ENCODE measurements at places on chromosomes 11 and 22.

- DNase-seq: no peak
These were observed 12.3 kb downstream of the LUZP2 start for GRCh38 chr11:24509114-24509513.

DNA sequence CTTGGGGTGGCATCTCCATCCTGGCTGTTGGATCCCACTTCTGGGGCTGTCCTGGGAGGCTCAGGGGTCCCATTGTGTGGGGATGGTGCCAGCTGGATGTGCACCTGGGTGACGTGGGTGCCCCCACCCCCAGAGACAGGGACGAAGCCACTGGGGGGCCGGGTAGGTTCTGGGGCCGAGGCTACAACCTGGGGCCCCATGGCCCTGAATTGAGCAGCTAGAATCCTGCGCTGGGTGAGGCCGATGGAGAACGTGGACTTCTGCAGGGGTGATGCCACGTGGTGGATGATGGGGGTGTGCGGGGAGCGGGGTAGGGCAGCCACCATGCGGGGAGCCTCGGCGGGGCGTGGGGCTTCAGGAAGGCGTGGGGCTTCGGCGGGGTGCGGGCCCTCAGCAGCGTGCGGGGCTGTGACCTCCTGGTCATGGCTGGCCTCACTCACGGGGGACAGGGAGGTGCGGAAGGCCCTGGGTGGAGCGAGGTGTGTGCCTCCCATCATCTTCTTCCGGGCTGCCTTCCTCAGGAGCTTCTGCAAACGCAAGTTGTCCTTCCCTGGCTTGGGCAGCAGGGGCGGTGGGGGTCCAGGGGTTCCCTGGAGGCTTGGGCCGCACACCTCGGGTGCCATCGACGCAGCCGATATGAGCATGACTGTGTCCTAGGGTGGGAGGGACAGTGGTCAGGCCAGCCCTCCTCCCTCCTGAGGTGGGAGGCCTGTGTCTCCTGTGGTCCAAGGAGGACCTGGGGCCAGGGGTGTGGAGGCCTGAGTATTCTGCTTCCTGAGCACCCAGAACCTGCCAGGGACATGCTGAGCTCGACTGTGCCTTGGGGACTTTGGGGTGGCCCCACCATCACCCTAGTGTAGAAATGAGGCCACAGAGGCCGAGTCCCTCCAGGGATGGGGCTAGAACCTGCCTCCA, 1.5 kb downstream of the PRR33 start:
- DNase-seq: no peak

- no peak for DNase-seq
These were observed 120.0 kb upstream of the BDNF start for GRCh38 chr11:27820249-27820648.

DNA sequence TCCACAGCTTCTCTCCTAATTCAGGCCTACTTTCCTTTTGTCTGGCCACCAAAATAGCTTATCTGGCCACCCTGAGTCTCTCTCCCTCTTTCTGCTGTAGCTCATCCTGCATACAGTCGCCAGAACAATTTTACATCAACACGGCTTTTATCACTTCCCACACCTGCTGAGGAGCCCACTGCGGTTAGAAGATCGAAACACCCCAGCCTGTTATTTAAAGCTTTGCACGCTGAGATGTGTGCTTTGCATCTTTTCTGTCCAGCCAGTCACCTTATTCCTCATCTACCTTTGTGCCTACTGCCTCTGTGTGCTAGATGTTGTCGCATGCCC, 96.0 kb downstream of the COMMD9 start:
- no peak for DNase-seq

DNA sequence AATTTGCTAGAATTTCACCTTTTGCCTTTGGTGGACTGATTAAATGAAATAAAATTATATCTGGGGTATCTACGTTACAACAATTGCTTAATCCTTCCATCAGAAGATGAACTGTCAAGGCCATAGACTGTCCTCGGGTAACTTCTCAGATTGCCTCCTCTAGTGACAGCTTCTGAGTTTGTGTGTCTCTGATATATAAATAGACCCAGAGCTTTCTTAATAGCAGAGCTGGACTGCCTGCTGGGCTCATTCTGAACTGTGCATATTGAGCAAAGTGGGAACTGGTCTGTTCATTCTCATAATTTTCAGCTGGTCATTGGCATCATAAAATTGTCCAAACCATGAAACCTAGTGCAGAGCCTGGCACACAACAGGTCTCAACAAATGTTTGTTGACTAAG, 99.1 kb upstream of the GRAMD1B start:
- DNase-seq: no peak

DNA sequence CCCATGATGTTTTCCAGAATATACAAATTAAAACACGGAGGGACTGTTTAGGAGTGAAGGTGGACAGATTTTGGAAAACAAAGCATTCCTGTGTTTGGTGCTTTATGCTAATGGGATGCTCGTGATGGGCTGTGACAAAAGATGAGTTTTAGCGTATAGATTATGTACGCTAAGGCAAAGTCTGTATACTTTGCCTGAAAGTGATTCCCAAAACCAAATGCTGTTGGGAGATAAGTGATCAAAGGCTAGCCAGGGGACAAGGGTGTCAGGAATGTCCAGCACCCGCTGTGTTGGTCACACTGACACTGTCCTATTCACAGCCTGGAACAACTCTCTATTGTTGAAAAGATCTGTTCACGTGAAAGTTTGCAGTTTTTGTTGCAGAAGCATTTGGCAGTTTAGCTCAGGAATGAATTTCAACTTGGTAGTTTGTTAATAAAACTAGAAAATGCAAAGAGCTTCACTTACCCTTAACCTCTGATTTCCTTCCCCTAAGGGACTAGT, 1.5 kb downstream of the JAM3 start:
- DNase-seq: no peak

- DNase-seq: no peak
These were observed 398.4 kb downstream of the CNTN5 start for GRCh38 chr11:99418927-99419720.

DNA sequence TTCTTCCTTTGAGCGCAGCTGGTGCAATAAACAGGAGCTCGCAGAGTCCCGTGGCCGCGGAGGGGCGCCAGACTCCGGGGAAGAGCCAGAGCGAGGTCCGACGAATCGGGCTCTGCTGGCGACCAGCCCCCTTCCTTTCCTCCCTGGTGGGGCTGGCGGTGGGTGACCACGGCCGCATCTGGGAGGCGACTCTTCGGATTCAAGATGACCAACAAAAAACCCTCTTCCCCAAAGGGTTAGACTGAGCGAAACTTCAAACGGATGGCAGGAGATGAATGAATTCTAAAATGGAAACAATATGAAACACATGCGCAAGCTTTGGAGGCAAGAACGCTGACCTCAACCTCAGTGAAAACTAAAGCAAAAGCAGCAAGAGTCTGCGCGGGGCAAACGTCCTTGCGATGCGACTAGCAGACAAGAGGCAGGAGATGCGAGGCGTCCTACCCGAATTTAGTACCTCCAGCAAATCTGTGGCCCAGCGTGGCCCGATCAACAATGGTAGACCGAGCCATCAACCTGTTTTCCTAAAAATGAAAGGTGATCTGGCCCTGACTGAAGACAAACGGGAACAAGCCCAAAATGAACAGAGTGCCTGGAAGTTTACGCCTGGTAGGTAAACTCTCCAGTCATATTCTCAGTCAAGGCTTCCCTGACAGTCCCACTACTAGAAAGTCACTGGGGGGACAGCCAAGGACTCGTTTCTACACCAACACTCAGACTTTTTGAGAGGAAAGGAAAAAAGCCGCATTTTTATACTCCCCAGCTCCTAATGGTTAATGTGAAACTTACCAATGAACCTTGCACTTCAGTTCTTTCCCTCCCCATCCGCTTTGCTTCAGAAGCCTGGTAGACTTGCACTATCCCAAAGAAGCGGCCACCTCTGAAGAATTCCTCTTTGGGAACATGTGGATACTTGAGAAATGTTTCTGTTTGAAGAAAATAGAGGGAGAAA, 11.6 kb downstream of the MMP3 start:
- DNase-seq: no peak

GRCh38 chr11:23573429-23573828, 713.2 kb upstream of the CCDC179 start:
- no peak for DNase-seq

GRCh38 chr11:17403980-17404759, 15.7 kb upstream of the KCNJ11 start:
- no peak for DNase-seq

GRCh38 chr11:67465189-67465510, 3.9 kb downstream of the TMEM134 start:
- no peak for DNase-seq

GRCh38 chr11:650482-650881, 13.4 kb downstream of the DRD4 start:
- DNase-seq: no peak

DNA sequence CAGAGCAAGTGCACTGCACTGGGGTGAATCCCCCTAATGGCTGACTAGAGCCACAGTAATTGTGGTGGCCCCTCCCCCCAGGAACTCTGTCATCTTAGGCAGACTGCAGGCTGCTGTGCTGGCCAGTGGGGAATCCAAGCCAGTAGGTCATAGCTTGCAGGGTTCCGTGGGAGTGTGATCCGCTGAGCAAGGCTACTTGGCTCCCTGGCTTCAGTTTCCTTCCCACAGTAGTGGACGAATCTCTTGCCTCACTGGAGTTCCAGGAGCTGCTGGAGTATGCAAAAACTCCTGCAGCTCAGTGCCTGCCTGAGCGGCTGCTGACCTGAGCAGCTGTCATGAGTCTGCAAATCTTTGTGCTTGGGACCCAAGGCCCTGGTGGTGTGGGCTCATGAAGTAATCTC, 13.2 kb downstream of the OOSP3 start:
- DNase-seq: no peak

- DNase-seq: no peak
These were observed 94.5 kb upstream of the ISX start for GRCh38 chr22:34971456-34971855.

GRCh38 chr22:22877523-22878210, 9.9 kb upstream of the IGLL5 start:
- DNase-seq: no peak

GRCh38 chr11:118012083-118012669, 26.0 kb downstream of the IL10RA start:
- no peak for DNase-seq

DNA sequence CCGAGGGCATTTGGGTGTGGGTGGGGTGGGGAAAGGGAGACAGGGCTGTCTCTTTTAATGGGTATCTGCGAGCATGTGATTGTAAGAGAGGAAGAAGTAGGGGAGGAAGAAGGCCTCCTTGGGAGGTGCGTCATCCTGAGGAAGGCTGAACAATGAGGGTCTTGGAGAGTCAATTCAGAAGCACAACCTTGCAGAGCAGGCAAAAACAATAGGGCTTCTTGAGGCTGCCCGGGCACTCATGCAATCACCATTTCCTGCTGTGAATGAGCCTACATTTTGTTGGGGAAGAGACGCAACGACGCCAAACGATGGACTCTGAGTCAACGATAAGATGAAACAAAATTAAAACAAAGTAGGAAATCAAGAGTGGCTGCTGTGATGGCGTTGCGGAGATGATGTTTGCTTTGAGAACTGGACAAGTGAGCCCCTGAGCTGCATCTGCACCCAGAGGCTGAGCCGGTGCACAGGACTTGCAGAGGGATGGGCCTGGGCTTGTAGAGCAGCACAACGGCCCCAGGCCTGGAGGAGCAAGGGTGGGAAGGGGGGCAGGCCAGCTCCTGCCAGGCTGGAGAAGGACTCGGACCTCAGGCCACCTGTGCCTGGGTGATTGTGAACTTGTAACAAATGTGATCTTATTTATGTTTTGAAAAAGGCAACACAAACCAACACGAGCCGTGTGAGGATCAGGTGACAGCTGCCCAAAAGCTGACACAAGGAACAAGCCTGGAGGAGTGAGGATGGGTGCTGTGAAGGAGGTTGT, 92.3 kb upstream of the B3GAT1 start:
- DNase-seq: no peak

DNA sequence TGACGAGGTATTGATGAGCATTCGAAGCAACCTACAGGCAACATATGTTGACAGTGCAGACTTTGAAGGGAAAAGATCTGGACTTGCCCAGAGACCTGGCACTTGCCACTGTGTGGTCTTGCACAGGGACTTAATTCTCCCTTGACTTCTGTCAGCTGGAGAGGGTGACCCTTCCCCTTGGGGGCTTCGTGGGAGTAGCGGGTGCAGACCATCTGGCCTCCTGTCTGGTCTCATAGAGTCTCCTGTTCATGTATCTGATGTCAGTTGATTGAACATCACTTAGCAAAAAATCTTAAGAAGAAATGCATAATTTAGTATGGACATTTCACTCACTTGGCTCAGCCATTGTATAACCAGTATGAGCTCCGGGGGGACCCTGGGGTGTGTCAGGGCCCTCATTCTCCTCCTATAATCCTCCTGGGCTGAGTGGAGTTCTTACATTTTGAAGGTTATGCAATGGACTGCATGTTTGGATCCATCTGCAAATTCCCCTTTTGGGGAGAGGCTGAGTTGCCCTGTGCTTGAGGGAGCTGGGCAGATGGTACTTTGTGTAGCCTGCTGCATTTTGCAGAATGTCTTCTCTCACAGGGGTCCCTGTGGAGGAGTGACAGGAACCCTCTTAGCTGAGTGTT, 13.0 kb downstream of the BCR start:
- DNase-seq: no peak

DNA sequence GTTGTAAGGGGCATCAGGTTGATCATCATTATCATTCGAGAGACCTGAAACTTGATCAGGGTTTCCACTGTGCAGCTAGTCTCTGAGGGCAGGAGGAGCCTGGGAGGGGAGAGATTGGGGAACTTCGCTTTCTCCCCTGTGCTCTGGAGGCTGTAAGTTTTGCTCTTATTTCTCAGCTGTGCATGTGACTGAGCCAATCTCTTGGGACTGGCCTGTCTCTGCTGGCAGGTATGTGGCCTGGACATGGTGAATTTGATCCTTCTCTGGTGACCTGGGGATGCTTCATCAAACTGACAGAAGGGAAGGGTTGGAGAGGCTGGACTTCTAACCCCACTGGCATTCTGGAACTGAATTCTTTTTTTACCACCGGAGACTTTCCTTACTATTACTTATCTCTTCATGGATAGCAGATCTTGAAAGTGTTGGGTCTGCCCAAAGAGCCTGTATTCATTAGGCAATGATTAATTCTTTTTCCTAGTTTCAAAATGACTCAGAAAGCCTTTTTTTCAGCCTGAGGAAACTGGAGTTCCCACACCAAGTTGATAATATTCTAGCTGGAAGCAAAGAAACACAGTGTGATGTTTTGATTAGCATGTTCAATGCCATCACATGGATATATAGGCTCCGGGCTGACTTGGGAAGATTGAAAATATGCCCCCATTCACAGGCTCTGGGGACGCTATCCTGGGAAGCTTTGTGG, 36.5 kb downstream of the TSPAN18 start:
- DNase-seq: no peak

DNA sequence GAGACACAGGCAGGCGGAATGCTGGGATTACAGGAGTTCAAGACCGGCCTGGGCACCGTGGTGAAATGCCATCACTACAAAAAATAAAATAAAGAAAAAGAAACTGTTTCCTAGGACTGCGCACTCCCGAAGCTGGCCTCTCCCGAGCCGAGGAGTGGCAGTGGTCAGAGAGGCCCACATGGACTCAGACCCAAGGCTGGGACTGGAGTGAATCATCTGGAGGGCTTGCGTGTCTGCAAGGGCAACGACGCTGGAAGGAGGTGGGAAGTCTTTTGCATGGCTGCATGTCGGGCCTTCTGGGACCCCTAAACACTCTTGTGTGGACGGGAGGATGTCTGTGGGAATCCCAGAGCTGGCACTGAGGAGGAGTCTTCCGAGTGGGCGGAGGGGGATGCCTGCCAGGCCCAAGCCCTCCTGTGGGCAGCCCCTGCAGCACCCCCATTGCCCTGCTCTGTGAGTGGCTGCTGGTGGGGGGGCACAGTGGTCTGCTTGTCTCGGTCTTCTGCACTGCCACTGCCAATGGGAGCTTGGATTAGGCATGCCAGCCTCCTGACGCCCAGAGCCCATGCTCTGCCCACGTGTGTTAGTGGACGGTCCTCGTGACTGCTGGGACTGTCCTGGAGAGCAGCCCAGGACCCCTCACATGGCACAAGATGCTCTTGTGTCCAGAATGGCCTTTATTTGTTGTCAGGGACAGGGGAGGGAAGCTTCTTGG, 1.8 kb upstream of the AP2A2 start:
- no peak for DNase-seq

Measured in omental fat pad (tissue), 4 donors.